ENCODE measurements at places on chromosomes 2 and 18. TPM values are rescaled to one million over a fixed set of nuclear protein-coding genes. Genes with fewer than 3 reads are reported as not detected.

The SEMA4F gene
- 7.4 TPM for polyA plus RNA-seq

The MMADHC gene
- polyA plus RNA-seq = 134 TPM

The HOXD9 gene
- 3.0 TPM for polyA plus RNA-seq

- no peaks in the 10 kb centered on the region for H3K27me3 ChIP-seq
- no peaks in the 10 kb centered on the region for H3K36me3 ChIP-seq
- H3K4me3 ChIP-seq = no peak overlapping the region
- H3K27ac ChIP-seq = no peak overlapping the region
- peak; percentile 14 for DNase-seq
Observed at GRCh38 chr18:41096504-41096903, 858.5 kb upstream of the PIK3C3 start.

The CAPN14 gene
- 0.06 TPM for polyA plus RNA-seq
